Kidney epithelial cell (primary cell): ENCODE measurements at places on chromosomes 5 and 9.

DNA sequence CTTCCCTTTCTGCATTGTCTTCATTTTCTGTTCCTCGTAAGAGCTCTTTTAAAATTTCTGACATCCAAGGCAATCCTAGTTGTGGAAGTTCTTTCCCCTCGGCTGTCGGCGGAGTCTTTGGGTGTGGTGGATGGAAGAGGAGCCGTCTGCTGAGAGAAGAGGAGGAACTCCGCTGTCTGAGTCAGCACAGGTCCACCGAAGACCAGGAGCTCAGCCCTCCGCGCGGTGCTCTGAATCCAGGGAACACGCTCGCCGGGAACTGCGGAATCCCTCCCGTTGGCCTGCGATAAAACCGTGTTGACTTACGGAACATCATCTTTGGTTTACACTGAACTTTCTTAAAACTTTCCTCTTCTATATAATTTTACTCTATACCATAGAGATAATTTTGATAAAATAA lies 100.7 kb upstream of the IRX4 start:
- DNase-seq: no peak

- DNase-seq: no peak
Measured at GRCh38 chr5:169870211-169870610, 110.1 kb downstream of the INSYN2B start.

GRCh38 chr9:21974722-21975409 lies 19.3 kb downstream of the CDKN2A start:
- DNase-seq: no peak

- DNase-seq: no peak
Measured at GRCh38 chr9:125617087-125617486, 89.9 kb downstream of the MAPKAP1 start.
